ENCODE measurements at places on chromosomes 2 and 18.
A peak's percentile ranks its signal among the peaks of the same experiment; 100 is the strongest.

GRCh38 chr2:9226458-9227380 lies 20.1 kb downstream of the ASAP2 start:
- DNase-seq, result no peak

GRCh38 chr2:107466984-107467773 lies 359.5 kb upstream of the RGPD4 start:
- DNase-seq, result no peak

- DNase-seq, result no peak
These were observed 186.5 kb upstream of the ID2 start for GRCh38 chr2:8495189-8495989.

DNA sequence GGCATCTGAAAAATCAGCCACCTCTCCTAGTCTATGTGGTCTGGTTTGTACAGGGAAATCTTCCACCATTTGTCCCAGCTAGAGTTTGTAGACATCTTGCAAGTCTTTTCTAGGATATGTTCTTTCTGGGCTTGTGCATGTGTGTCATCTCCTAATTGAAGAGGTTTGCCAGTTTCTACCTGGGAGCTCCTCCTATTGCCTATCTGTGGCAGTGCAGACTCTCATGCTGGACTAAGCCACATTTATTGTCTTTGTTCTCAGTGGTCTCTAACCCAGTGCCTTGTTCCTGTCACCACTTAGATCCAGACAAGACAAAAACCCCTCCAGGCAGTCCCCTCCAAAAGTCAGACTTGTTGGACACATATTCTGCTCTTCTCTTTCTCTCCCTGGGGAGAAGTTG lies 72.0 kb upstream of the MRPS9 start:
- no peak for DNase-seq

DNA sequence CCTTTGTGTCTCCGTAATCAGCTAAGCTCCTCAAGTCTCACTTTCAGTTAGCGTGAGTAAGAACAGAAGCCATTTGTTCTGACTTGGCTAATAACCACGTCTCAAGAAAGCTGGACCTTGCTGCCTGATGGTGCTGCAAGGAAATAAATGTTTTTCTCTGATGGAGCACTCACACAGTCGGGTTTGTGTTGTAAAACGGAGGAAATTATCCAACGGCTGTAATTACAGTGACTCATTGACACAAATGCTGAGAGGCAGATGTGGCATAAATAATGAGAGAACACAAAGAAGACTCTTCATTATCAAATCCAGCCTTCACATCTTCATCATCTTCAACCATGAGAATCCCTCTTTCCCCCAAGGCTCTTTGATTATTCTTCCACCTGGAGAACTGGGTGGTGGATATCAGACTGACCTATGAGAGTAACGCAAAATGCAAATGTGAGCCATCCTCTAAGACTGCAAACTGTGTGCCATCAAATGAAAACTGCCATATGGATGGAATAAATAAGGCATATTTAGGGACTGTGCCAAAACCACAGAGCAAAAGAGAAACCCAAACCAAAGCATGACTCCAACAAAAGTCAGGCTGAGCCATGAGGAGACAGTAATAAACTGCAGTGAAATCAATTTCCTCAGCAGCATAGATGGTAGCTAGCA lies 252.6 kb downstream of the RND3 start:
- peak; percentile 51 for DNase-seq

DNA sequence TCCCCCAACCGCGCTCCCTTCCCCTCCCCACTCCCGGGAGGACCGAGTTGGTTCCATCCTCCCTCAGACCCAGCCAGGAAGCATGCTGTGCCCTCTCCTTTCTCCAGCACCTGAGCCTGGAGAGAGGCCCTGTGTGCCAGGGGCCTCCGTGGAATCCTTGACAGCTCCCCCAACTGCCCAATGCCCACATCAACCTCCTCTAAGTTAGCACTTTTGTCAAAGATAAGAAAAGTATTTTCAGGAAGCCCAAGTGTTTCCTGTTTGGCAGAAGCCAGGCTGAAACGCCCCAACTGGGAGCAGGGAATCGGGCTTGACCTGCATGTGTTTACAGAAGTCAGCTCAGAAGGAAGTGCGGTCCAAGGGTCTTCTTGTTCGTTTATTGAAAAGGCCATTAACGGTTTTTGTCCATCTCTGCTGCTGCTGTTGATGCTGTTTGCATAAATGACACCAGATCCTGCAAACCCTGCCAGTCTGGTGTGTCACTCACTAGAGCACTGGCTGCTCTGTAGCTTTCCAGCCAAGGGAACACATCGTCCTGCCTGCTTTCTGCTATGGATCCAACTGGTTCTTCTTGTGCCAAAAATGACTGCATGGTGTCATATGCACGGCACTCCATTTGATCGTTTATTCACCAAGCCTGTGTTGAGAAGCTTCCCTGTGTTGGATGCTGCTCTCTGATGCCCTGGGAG lies 35.4 kb upstream of the COL6A3 start:
- DNase-seq, result no peak

DNA sequence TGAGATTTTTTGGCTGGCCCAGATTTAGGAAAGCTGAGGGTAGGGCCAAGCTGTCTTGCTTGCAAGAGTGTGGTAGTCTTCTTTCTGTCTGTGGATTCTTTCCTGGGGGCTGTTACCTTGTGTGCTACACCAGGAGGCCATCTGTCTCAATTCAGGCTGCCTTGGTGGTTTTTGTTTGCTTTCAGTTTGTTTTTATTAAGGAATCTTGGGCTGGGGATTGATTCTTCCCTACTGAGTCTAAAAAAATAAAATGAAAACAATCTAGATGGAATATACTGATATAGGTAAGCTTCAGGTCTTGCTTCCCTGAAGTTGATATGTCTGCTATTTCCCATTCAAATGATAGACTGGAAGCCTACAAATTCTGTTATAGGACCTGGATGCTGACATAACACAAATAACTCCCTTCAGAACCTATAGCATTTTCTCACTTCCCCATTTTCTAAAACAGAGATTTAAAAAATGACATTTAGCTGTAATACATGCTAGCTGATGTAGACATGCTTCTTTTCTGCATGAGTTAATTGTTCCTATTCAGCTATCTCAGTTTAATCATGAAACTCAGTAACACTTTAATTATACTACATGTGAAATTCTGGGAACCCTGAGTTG lies 5.3 kb downstream of the LHCGR start:
- DNase-seq, result no peak

DNA sequence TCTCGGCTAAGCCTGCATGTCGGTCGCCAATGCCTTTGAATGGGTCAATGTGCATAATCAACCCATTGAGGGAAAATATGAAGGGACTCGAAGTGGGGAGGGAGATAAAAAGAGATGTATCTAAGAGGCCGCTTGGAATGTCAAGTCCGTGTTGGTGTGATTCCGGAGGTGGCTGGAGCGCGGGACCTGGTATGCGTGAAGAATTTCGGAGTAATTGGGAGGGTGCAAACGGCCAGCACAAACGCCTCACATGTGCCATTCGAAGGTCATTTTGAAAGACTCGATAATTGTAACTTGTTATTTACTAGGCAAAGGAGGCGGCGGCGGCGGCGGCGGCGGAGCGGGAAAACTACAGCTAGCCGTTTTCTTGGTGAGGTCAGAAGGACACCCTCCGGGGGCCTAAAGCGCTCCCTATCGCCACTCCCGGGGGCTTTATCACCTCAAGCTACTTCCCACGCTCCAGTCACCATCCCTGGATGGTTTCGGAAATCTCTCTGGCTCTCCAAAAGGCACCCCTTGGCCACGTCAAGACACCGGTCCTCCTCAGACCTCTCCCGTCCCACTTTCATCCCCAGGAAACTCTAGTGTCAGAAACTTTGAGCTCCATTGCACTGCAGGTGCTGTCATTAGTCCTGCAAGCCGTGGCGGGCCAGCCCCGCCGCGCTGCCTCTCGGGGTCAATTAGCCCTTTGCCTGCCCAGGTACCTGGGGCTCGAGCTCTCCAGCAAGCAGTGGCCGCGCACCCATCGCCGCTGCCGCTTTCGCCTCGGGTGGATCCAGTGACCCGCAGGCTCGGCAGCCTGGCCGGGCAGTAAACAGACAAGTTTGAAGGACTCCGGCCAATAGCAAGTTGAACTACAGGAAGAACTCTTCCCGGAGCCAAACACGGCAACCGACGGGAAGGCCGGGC lies 1.5 kb downstream of the ERBB4 start:
- DNase-seq, result peak; percentile 62

DNA sequence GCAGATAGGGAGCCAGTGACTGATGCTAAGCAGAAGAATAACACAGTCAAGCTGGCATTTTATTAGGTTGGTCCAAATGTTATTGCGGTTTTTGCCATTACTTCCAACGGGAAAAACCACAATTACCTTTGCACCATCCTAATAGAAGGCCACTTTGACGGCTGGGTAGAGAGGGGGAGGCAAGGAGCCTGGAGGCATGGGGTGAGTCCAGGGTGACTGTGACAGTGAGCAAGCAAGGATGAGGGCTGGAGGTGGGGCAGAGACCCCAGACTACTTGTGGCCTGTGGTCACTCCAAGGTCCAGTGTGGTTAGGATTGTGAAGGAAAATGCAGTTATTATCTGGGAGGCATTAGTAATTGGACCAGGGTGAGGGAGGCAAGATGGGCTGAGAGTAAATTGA lies 389.5 kb downstream of the CLIP4 start:
- no peak for DNase-seq

DNA sequence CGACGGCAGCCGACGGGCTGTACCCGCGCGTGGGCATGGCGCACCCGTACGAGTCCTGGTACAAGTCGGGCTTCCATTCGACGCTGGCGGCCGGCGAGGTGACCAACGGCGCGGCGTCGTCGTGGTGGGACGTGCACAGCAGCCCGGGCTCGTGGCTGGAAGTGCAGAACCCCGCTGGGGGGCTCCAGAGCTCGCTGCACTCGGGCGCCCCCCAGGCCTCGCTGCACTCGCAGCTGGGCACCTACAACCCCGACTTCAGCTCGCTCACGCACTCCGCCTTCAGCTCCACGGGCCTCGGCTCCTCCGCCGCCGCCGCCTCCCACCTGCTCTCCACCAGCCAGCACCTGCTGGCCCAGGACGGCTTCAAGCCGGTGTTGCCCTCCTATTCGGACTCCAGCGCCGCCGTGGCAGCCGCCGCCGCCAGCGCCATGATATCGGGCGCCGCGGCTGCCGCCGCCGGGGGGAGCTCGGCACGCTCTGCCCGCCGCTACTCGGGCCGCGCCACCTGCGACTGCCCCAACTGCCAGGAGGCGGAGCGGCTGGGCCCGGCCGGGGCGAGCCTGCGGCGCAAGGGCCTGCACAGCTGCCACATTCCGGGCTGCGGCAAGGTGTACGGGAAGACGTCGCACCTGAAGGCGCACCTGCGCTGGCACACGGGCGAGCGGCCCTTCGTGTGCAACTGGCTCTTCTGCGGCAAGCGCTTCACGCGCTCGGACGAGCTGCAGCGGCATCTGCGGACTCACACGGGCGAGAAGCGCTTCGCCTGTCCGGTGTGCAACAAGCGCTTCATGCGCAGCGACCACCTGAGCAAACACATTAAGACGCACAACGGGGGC lies 2.0 kb downstream of the SP9 start:
- no peak for DNase-seq

- DNase-seq, result no peak
These were observed 251.5 kb downstream of the TFCP2L1 start for GRCh38 chr2:121033461-121033996.

DNA sequence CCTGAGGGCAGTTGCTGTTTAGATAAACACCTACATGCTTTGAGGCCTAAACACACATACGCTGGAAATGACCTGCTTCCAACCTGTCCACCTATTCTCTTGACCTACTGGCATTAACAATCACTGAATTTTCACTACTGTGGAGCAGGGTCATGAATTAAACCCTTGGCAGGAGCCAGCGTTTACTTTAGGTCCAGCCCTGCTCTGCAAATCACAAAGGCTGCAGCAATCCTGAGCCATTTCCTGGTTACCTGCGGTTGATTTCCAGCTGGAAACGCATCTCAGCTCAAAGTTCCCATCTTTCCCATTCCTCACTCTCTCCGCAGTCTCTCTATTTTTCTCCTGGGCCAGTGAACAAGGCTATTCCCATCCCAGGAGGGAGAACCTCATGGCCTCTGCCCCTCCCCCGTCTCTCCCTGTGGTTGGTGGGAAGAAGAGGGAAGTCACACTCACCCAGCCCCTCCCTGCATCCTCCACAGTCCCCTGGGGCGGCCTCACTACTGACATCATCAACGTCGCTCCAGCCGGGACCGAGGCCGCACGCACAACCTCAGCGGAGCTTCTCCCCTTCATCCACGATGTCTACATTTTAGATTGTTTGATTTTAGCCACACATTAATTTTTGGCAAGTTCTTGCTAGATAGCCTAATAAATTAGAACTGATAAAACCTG lies 84.5 kb upstream of the SNTG2 start:
- DNase-seq, result no peak

DNA sequence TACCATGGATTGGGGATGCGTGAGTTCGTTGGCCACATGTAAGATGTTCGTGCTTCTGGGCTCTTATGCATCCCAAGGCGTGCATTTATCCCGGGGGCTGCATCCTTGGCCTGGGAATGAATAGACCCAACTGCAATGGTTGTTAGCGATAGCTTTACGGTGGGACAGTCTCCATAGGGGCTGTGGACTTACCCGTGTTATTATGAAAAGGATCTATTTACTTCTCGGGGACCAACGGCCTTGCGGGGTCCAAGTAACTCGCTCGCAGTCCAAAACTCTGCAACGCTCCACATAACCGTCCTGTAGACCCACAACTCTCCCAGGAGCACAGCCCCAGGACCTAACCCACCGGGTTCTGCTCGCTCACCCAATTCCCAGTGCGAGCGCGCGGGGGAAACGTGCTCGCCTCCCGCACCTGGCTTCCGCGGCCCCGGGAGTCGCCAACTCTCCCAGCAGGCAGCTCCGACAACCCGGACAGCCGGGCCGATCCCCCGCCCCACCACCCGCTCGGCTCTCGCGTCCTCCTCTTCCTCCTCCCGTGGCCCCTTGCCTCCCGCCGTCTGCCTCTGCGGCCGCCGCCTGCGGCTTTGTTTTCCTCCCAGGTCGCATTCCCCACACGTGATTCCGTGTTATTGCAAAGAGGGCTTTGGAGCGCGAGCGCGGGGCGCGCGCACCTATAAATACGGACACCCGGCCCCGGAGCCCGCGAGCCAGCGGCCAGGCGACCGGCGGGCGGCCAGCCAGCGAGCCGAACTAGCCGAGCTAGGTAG lies at the start of gene CABLES1:
CABLES1 (plus strand) TSS at position 706 of the 770 bp plus-strand sequence. CDS start 278 bp downstream, outside the sequence.
- DNase-seq, result no peak

- DNase-seq, result no peak
These were observed 127.8 kb upstream of the SYT4 start for GRCh38 chr18:43405097-43405496.

- no peak for DNase-seq
These were observed 40.2 kb downstream of the LPIN1 start for GRCh38 chr2:11786592-11786991.

- no peak for DNase-seq
These were observed 340.0 kb upstream of the GULP1 start for GRCh38 chr2:187951470-187952218.

- DNase-seq, result no peak
These were observed 95.9 kb downstream of the EPB41L5 start for GRCh38 chr2:120108749-120109148.

- no peak for DNase-seq
These were observed 122.0 kb downstream of the SPTBN1 start for GRCh38 chr2:54577944-54578647.

Data from globus pallidus (tissue), 1 donor.